ENCODE measurements at places on chromosomes 5 and 9.

DNA sequence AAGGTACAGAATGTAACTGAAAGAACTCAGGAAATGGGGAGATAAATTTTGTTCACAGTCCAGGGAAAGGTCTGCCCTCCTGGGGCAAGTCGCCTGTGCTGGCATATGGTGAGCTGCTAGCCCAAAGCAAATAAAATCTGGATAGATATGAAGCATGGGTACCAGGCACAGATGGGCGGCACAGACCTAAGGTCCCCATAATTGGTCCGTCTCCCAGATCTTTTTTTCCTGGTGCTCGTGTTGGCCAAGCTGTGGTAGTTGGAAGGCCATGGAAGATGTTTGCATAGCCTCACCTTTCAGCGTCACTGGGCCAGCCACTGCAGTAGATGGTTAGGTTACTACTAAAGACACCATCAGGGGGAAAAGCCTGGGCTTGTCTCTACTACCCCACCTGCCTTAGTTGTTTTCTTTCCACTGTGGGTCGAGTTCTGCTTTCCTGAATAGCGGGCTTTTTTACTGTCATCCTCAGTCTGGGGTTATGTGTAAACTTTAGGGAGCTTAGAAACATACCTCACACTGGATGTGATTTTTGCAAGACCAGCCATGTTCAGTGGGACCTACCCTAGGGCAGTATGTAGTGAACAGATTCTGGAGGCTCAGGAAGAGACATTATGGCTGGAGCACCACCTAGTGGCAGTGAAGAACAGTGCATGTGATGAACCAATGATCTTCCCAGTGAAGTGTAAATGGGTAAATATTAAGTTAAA lies 24.2 kb upstream of the GLRX start:
- no peak overlapping the region for H3K27ac ChIP-seq
- H3K27me3 ChIP-seq, result no peaks in the 10 kb centered on the region
- DNase-seq, result peak; percentile 60
- no peaks in the 10 kb centered on the region for H3K36me3 ChIP-seq
- H3K4me1 ChIP-seq, result no peaks in the 10 kb centered on the region
- H3K4me3 ChIP-seq, result no peak overlapping the region

GRCh38 chr9:71271602-71272001 lies 150.2 kb upstream of the TRPM3 start:
- no peaks in the 10 kb centered on the region for H3K27me3 ChIP-seq
- peak overlapping the region; percentile 43 for H3K27ac ChIP-seq
- DNase-seq, result peak; percentile 61
- H3K4me1 ChIP-seq, result peaks cover 7% of the 10 kb centered on the region

GRCh38 chr5:139964266-139964993 lies 78.7 kb downstream of the NRG2 start:
- no peaks in the 10 kb centered on the region for H3K36me3 ChIP-seq
- H3K4me1 ChIP-seq, result no peaks in the 10 kb centered on the region
- H3K27ac ChIP-seq, result no peak overlapping the region
- H3K27me3 ChIP-seq, result peaks cover 24% of the 10 kb centered on the region
- no peak for DNase-seq

DNA sequence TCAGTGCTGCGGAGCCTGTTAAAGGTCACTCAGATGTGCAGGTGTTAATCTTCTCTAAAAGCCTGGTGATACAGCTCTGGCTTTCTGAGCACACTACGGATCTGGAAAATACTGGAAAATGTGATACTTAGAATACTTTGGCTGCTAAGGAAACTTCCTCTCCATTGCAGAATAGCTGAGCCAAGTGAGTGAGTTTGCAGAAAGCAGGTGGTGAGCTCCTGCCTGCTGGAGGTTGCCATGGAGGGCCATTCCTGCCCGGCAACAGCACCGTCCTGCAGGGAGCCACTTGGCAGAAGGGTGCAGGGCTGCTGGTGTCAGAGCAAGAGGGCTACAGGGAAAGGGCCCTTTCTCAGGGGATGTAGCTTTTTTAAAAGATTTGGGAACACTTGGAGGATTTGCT lies 40.7 kb downstream of the SECISBP2 start:
- H3K27me3 ChIP-seq, result no peaks in the 10 kb centered on the region
- H3K27ac ChIP-seq, result no peak overlapping the region
- no peaks in the 10 kb centered on the region for H3K4me1 ChIP-seq
- H3K36me3 ChIP-seq, result peaks cover 51% of the 10 kb centered on the region

Data from neuronal stem cell (in vitro differentiated cells).